Fibroblast of skin of scalp (primary cell): ENCODE measurements at places on chromosomes 12 and 14.

- DNase-seq: peak; percentile 14
Observed at GRCh38 chr14:70822530-70823185, 13.3 kb upstream of the MAP3K9 start.

DNA sequence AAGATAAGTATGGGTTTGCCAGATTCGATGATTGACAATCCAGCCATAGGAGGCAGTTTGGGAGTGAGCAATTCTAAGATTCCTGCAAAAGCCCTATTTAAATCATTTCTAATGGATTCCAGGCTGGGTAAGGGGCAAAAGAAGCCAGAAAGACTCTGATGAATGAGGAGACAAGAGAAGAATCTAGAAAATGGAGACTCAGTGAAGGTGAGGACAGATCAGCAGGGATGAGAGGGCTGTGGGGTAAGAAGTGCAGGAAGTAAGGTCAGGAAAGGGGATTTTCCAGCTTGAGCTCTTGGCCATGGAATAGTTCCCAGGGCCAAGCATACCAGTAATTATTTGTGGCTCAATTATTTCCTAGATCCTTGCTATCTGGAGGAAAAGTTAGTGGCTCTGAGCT, 87.3 kb downstream of the TMX1 start:
- DNase-seq: peak; percentile 36

- DNase-seq: peak; percentile 85
Observed at GRCh38 chr12:49703647-49704137, 3.5 kb downstream of the FMNL3 start.

GRCh38 chr12:124449623-124450375, 117.6 kb downstream of the NCOR2 start:
- no peak for DNase-seq

- DNase-seq: no peak
Observed at GRCh38 chr12:62720025-62720424, 214.9 kb downstream of the PPM1H start.

- DNase-seq: no peak
Observed at GRCh38 chr12:113006641-113007040, 28.3 kb downstream of the OAS2 start.

GRCh38 chr12:104057771-104058197, 6.5 kb upstream of the HCFC2 start:
- peak; percentile 39 for DNase-seq

DNA sequence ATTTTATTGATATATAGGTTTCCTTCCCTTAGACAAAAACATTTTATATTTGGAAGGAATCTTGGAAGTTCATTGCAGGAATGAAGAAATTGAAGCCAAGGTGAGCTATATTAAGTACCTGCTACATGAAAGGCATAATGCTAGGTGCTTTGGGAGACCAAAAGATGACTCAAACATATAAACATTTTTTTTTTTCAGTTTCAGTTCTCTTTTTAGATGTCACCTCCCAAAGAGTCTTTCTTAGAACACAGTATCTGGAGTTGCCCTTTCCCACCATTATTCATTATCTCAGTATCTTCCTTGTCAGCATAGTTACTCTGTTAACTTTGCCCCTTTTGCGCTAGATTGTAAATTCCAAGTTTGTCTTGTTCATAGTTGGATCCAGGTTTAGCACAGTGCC, 1.1 kb downstream of the LIN52 start:
- DNase-seq: no peak

DNA sequence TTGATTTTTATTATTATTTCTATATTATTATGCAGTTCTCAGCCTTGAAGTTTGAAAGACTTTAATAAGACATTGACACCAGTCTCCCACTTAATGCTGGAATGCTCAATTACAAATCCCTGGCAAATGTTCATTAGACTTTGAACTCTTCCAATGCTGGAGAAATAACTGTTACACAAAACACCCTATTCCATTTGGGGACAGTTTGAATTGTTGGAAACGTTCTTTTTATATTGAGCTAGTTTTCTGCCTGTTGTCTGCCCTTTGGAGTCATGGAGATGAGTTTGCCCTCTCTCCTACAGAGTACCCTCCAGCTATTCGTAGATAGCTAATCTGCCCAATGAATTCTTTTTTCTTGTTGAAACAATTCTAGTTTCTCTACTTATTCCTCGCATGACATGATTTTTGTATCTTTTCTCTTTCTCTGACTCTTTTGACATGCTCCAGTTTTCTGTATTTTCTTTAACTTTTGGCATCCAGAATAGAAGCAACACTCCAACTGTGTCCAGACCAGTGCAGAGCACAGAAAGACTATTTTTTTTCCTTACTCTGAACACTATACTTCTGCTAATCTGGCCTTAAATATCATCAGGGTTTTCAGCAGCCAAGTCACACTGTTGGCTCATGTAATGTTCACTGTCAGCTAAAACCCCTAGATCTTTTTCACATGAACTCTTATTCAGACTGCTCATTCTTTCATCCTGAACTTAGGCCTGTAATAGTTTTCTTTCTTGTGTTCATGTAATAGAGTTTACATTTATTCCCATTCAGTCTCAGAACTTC, 379.3 kb downstream of the RAD51B start:
- DNase-seq: no peak

DNA sequence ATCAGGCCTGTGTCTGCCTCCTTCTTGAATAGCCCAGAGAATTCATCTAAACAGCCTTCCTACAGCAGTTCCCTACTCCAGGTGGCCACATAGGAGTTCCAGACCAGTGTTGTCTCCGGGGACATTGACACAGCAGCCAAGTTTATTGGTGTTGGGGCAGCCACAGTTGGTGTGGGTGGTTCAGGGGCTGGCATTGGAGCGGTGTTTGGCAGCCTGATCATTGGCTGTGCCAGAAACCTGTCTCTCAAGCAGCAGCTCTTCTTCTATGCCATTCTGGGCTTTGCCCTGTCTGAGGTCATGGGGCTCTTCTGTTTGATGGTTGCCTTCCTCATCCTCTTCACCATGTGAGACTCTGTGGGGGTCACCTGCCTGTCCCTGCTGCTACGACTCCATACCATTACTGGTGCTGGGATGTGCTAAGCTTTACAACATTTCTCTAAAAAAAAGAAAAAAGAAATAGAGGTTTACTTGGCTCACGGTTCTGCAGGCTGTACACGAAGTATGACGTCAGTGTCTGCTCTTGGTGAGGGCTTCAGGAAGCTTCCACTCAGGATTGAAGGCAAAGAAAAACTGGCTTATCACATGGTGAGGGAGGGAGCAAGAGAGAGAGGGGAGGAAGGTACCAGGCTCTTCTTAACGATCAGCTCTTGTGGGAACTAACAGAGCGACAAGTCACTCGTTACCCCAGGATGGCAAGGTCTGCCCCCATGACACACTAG, 57.5 kb downstream of the CHST11 start:
- no peak for DNase-seq
